ENCODE measurements at places on chromosomes 2 and 18.

DNA sequence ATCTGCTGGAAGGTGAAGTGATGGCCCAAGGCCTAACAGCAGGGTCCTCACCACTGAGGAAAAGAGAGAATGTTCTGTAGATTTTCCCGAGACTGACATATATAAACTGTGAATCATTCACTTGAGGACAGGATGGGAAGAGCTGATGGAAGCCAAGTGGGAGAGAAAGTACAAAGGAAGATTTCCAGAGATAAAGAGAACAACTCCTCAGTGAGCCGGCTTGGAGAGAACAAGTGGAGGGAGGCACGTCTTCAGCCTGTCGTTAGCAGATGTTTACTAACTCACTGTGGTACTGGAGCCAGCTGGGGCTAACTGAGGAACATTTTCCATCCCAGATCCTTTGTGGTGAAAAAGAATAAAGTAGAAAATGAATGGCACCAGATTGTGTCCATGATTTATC is 552.9 kb upstream of the TNP1 start:
- no peak for DNase-seq

DNA sequence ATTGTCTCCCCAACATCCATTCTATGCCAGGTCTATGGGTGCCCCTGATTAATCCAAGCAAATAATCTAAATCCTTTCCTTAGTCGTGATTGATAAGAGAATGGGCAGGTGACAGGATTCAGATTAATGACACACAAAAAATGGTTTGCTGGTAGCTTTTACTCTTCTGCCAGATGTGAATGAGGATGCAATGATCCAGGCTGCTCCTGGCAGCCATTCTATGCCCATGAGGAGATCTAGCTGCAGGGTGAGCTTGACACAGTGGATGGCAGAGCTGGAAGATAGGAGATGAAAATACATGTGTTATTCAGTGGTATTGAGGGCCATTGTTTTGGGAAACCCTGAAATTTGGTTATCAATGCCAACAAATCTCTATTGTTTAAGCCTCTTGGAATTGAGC is 69.7 kb downstream of the ACYP2 start:
- DNase-seq = no peak

GRCh38 chr2:134455426-134455825 is 201.6 kb downstream of the MGAT5 start:
- no peak for DNase-seq

GRCh38 chr2:174246944-174247381 is 1.4 kb downstream of the OLA1 start:
- no peak for DNase-seq

DNA sequence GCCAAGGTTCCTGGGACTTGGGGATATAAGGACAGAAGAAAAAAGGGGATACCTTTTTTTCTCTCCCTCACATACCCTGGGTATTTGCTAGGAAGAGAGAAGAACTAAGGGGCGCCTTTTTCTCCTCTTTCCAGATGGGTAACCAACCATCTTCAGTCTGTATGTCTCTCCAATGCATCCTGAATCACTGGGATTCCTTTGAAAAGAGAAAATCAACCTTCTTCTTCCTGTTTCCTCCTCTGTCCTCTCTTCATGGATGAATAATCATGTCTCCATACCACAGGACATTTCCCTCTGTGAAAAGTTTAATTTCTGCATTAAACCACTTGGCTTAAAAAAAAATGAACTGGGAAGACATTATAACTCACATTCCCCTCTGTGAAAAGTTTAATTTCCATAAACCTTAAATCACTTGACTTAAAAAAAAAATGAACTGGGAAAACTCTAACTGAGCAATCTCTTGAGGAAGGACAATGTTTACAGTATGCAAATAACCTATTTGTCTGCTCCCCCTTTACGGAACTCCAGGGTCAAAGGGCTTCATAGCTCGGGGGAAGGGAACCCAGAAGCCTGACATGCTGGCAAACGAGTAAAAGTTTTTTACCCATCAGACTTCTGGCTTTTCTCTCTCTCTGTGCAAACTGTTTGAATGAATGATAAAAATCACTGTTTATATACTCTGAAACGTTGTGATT is 56.7 kb upstream of the FAM98A start:
- no peak for DNase-seq
